H54 (cell line): ENCODE measurements at places on chromosomes 11 and 22.

GRCh38 chr22:23893121-23893944, 850 bp upstream of the MIF start:
- DNase-seq, result no peak

- no peak for DNase-seq
Measured at GRCh38 chr22:45248832-45249561, 8.3 kb upstream of the KIAA0930 start.

GRCh38 chr22:45888221-45889092, 88.5 kb downstream of the WNT7B start:
- no peak for DNase-seq

DNA sequence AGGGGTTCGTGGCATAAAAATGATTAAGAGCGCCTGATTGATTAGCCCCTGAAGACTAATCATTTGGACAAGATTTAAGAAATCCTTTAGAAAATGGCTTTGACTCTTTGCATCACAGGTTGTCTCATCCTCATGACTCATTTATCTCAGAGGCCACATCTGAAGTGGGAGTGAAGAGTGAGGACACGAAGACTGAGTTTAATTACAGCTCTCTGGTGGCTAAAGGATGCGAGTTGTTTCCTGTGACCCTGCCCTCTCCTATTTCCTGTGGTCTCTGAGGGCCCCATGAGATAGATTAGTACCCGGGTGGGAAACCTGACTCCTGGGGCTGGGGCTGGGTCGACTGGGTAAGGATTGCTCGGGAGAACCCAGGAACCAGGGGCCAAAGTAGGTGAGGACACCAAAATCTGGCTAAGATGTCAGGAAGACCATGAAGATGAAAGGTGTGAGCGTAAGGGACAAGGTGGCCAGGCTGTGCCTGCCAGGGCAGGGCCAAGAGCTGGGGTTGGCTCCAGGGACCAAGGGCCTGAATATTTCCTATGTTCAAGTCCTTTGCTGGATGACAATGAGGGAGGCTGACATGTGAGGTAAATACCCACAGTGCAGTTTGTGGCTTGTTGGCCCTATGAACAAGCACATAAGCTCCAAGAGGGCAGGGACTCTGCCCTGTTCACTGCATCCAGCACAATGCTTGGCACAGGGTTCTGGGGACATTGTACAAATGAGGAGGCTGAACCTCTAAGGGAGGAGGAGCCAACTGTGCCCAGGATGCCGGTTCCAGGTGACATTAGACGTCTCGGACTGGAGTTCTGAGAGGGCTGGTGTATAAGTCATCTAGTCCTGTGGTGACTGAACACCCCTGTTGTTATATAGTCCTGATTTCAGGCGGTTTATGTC, 3.6 kb downstream of the OTOG start:
- DNase-seq, result no peak

- DNase-seq, result no peak
Measured at GRCh38 chr22:36965696-36966095, 52.3 kb downstream of the CSF2RB start.

- DNase-seq, result no peak
Measured at GRCh38 chr11:113168354-113169342, 145.7 kb upstream of the TTC12 start.

GRCh38 chr11:118663902-118664301, 15.5 kb downstream of the TREH start:
- no peak for DNase-seq

- no peak for DNase-seq
Measured at GRCh38 chr11:3894128-3894731, 38.8 kb downstream of the STIM1 start.

DNA sequence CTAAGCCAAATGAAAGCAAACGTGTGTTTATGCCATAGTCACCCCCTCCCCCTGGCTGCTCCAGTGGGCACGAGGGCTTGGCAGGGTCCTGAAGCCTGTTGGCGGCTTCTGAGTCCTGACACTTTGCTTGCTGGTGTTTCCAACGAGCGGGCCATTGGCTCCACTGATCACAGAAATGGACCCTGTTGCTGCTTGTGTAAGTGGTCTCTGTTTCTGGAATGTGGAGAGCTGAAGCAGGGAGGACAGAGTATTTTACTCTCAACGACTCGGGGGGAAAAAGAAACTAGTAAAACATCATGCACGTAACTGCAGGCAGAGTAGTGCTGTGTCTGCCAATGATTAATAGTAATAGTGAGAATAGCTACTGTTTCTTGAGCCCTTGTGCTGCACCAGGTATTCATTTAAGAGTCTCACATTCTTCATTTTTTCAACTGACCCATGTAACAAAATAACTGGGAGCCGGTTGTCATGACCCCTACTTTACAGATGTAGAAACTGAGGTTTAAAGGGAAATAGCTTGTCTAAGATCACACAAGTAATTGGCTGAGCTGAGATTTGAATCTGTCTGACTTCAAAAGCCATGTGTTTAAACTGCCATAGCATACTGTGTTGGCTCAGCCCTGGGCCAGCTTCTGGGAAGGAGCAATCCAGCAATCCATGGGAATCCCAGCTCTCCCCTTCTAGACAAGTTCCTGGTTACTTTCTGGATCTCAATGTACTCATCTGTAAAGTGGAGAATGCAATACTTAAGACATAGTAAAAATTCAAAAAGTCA, 526.7 kb downstream of the INSC start:
- DNase-seq, result no peak

GRCh38 chr11:71425860-71426259, 22.3 kb downstream of the DHCR7 start:
- DNase-seq, result no peak

DNA sequence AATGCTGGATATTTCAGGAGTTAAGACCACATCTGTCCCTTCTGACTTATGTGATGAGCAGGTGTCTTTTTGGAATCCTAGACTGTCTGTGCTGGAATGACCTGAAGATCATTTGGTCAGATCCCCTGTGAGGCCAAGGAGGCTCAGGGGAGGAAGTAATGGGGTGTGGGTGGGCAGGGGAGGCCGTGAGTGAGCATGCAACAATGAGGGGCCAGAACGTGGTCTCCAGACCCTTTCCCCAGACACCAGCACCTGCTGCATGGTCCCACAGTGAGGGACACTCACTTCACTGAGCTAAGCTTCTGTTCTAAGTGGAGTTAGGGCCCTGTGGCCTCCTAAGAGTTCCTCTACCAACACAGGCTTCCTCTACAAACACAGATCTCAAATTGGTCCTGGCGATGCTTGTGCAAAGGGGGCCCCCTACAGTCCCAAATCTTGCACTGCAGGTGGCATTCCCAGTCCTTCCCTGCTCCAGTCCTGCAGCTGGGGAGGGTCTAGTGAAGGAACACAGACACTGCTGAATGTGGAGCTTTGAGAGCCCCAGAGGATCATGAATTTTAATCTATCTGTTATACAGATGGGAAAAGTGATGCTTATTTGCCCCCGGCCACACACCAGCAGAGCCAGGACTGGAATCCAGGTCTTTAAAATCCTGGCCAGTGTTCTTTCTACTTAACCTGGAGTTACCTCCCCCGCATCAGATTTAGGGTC, 7.4 kb downstream of the USP2 start:
- DNase-seq, result no peak

DNA sequence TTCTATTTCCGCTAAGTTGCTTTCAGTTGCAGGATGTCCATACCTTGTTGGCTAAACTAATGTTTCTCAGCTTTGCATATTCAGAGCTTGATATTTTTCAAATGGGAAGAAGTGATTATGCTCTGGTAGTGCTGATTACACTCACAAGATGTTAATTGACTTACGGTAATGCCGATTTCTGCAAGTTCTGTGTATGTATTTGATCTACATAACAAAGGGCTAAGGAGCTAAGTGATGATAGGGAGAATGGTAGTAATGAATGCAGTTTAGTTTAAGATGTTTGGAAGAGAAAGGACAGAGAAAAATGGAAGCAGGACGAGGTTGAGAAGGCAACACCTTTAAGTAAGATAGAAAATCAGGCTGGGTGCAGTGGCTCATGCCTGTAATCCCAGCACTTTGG, 61.4 kb downstream of the FAM83F start:
- DNase-seq, result no peak

GRCh38 chr11:93741882-93742226, 382 bp downstream of the C11orf54 start:
- DNase-seq, result peak; percentile 19

GRCh38 chr11:10908215-10908951, 50.5 kb upstream of the ZBED5 start:
- DNase-seq, result no peak

DNA sequence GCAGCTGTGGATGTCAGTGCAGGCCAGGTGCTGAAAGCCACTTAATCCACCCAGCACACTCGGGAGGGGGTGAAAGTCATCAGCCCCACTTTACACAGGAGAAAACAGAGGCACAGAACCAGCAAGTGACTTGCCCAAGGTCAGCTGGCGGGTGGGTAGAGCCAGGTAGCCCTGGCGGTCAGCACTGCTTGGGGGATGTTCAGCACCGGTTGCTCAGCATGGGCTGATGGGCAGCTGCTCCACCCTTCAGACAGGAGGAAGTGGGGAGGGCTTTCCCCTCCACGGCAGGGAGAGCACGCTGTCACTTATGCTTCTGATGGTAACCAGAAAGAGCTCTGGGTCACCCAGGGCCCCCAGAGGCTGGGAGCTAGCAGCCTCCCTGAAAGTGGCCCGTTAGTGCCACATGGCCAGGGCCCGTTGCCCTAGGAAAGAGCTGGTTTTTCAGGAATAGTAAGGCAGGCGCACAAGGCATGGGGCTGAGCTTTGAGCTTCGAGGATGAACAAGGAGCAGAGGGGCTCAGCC, 417.9 kb downstream of the CTTN start:
- no peak for DNase-seq

DNA sequence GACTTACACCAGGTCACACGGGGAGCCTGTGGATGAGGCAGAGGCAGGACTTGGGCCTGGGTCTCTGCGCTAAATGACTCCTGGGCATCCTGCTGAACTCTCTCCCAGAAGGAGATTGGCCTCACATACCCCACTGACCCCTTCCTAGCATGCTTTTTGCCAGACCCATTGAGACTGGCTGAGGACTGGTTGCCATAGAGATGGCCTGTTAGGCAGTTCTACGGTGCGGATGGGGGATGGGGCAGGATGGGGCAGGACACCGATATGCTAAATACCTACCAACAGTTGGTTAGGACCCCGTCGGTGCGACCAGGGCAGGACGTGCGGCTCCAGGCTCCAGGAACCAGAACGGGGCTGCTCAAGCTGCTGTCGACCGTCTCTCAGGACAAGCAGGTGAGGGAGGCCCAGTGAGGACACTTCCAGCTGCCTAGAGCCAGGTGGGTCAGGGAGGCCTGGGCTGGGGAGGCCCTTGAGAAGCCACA, at the start of gene TSGA10IP:
TSS of gene TSGA10IP (plus strand) at position 51 of the 482 bp plus-strand sequence. CDS start at position 247, 196 bp downstream.
- no peak for DNase-seq

DNA sequence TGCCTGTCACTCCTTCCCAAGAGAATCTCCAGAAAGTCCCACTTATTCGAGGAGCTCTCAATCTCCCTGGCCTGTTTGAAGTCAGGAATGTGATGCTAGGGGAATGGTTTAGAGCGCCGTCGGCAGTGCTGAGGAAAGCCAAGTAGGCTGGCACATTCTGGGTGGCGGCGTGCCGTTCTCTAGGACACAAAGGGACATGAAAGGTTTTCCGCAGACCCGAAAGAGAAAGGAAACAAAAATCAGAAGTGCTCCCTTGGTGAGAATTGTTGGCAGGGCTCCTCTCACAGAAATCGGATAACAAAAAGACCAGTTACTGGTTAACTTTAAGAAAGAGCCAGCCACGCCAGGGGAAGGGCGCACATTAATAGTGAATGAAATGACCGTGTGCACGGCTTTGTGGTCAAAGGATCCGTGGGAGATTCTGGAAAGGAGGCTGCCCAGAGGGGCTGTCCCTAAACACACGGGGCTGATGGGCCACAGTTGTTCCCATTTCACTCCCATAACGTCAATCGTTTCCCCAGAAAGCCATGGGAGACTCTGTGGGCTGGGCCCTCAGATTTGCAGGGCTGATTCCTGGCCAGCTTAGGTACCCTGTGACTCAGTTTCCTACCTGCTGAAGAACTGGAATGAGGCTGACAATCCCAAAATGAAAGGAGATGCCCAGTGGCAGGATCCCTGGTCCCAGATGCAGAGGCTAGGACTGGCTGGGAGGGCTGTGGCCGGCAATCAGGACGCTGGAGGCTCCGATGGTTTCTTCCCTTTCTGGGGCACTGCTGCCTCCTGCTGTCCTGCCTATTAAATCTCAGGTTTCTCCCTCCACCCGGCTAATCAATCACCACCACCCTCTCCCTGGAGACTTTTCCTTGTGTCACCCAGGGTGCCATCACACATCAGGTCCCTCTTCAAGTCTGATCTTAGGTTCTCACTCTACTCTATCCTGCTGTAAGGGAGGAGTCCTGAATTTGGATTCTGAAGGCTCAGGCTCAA, 82.3 kb downstream of the RCN1 start:
- peak; percentile 54 for DNase-seq

DNA sequence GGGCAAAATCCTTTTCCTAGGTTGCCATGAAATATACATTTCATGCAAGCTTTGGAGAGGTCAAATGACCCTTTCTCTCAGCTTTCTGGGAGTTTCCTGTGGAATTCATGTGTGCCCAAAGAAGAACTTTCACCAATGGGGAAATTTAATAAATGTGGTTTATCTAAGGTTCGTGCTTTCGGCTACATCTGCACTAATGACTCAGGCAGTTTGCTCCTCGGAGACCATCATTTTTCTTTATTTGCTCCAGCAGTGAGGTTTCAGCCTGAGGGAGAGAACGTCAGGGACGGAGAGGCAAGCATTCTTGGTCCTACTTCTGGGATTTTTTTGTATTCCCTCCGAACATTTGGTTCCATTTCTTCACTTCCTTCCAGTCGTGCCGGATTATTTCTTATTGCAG, 85.2 kb downstream of the FLI1 start:
- DNase-seq, result no peak

DNA sequence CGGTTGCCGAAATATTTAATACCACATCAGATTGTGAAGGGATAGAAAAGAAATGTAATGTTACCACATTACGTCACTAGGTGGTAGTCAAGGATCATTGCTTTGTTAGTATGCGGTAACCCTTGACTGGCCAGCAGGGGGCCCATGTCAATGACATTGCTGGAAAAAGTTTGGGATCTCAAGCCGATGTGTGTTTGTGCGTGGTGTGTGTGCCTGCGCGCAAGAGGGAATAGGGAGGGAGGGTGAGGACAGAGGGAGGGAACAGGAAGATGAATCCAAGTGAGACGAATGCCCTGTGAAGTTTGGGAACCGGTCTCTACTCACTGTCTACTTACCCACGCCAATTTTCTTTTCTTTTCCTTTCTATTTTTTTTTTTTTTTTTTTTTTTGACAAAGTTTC, 10.7 kb upstream of the MRGPRX2 start:
- DNase-seq, result peak; percentile 65

GRCh38 chr11:26243426-26243825, 88.5 kb upstream of the ANO3 start:
- no peak for DNase-seq

DNA sequence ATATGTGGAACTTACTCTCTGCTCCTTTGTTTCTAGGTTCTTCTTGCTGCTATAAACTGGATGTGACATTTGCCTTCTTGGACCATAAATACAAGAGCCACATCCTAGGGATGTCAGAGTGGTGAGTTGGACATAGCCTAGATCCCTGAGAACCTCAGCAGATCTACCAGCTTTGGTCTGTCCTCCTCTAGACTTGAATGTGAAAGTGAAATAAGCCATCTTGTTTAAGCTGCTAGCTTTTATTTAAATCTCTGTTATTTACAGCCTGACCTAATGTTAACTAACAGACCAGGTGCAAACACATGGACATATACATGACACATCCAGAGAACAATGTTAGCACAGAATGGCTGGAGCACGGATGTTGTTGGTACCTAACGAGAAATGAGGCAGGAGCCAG, 36.0 kb downstream of the SLN start:
- DNase-seq, result no peak
